ENCODE measurements at places on chromosomes 4 and X.
A peak's percentile ranks its signal among the peaks of the same experiment; 100 is the strongest.

DNA sequence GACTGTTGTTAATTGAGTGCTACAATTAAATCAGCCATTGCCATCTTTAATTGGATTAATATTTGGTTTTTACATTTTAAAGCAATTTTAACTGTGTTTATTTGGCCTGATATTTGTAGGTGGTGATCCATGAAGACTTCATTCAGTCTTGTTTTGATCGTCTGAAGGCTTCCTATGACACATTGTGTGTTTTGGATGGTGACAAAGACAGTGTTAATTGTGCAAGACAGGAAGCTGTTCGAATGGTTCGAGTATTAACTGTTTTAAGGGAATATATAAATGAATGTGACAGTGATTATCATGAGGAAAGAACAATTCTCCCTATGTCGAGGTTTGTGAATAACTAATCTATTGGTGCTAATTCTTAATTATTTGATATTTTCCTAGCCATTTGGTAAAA is 82.6 kb downstream of the USP9X start:
- no peak for DNase-seq

- no peak for DNase-seq
Measured at GRCh38 chr4:84480082-84480481, 19.0 kb downstream of the NKX6-1 start.

DNA sequence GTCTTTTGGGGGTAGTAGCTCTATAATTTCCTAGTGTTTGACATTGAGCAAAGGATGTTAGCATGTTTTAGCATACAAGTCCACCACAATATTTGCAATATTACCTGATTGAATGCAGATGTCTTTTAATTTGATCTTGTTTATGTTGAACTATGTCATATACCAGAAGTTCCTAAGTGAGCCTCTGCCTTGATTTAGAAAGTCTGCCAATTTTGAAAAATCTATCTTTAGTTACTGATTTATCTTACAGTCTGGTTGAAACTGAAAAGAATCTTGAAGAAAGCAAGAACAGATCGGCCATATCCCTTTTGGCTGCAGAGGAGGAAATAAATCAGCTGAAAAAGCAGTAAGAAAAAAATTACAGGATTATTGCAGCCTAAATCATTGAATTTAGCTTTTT is 18.5 kb downstream of the SPATA18 start:
- DNase-seq, result no peak

DNA sequence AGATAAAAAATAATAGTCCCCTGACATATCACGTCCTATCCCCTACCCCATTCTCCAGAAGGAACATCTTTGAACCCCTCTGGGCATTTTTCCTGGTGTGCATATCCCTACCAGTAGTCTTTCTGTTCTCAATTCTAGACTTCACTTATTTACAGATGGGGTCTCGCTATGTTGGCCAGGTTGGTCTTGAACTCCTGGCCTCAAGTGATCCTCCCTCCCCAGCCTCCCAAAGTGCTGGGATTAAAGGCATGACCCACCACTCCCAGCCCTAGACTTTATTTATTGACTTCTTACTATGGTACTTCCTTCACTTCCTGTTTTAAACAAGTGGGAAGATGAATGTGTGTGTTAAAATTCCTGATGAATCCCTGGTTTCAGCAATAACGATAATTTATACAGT is 612 bp upstream of the RRAGB start:
- no peak for DNase-seq

DNA sequence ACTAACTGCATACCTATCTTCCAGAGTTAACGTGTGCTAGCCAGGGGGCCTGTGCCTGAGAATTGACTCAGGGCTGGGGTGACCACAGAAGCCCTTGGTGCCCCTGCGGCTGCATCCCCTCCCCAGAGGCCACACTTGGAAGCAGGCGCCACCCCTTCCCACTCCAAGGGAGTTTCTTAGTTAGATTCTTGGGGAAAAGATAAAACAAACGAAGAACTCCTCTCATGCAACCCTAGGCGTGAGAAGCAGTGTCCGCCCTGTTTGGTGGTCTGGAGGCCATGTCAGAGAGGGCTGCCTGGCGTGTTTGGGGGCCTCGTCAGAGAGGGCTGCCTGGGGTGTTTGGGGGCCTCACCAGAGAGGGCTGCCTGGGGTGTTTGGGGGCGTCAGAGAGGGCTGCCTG is 50.3 kb upstream of the HGFAC start:
- DNase-seq, result no peak

GRCh38 chr4:115418635-115419396 is 305.4 kb upstream of the NDST4 start:
- DNase-seq, result no peak

DNA sequence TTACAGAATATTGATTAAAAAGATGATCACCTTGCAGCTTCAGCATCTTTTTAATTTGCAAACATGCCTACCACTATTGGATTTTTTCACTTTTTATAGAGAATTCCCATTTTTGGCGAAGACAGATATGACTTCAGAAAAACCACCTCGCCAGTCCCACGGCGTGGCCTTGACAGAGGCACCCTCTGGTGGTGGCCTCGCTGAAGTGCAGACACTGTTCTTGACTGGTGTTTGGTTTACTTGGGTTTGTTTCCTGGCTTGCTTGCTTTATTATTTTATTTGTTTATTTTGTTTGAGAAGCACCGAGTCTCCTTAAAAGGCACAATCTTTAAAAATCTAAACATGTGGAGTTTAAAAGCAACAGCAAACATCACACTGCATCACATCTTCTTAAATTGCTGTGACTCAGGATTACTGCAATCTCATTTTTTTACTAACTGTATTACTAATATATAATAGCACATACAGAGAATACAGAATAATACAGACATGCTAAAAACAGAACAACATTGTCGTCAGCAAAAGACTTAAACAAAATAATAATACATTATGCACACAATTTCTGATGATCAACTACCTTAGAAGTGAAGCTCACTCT is 13.1 kb upstream of the AMTN start:
- peak; percentile 64 for DNase-seq

GRCh38 chr4:35965300-35965699 is 279.0 kb downstream of the ARAP2 start:
- no peak for DNase-seq

GRCh38 chrX:45762699-45763647 is 562.3 kb upstream of the DIPK2B start:
- no peak for DNase-seq

DNA sequence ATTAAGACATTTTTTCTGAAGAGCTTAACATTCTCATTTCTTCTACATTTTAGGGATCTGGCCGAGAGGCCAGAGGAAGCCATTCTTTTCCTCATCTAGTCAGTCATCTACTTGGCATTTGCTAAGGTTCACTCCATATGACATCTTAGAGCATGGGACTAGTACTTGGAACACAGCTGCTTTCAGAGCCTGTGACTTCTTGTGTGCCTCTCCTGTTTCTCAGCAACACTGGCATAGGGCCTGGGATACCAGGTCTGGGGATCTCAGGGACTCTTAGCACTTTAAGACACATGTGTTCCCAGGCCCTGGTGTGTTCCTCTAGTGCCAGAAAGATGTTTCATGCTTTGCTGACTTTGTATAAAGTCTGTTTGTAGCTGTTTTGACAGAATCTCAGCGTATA is 7.3 kb downstream of the PLP1 start:
- no peak for DNase-seq

DNA sequence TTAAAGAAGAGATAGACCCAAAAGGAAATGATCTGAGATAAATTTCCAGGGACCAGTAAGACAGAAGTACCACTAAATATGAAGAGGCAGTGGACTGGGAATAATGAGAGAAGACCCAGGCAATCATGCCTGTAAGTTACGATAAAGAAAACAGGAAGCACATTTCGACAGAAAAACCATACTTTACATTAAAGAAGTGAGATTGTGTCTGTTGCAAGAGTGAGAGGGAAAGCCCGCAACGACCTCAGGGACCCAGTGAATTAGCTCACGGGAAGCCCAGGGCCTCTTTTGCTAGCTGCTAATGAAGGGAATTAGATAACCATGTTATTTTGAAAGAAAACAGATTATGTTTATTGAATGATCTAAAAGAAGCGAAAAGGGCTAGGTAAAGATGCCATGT is 28.9 kb upstream of the ACSL1 start:
- peak; percentile 89 for DNase-seq

- DNase-seq, result no peak
Measured at GRCh38 chr4:60579335-60579734, 620.8 kb upstream of the ADGRL3 start.

GRCh38 chr4:76267811-76268210 is 16.3 kb downstream of the FAM47E start:
- no peak for DNase-seq

- DNase-seq, result peak; percentile 62
Measured at GRCh38 chr4:122821092-122821491, 5.5 kb upstream of the FGF2 start.

GRCh38 chrX:3807906-3808305 is 94.5 kb upstream of the PRKX start:
- DNase-seq, result no peak

DNA sequence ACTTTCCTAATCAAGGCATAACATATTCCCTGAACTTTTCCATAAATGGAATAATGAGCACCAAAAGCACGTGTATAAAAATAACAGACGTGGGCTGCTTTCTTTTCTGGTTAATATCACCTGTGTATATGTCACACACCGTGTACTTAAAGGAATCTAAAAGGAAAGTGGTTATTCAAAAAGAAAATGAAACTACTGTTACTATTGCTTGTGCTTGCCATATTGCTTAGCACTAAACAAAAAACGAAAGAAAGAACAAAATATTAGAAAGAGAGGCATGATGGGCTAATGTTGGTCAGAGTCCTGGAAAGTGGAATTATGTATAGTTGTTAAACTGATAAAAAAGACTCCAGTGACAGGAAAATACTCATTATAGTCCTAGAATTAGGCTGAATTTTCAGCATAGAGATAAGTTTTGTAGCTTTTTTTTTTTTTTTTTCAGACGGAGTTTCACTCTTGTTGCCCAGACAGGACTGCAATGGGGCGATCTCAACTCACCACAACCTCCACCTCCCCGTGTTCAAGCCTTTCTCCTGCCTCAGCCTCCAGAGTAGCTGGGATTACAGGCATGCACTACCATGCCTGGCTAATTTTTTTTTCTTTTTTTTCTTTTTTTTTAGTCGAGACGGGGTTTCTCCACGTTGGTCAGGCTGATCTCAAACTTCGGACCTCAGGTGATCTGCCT is 123.2 kb downstream of the PABPC4L start:
- DNase-seq, result no peak

GRCh38 chrX:49862093-49862492 is 17.2 kb upstream of the USP27X start:
- no peak for DNase-seq

- DNase-seq, result peak; percentile 87
Measured at GRCh38 chr4:48898733-48899431, 7.7 kb downstream of the OCIAD2 start.

GRCh38 chr4:158895797-158896576 is 127.2 kb downstream of the FNIP2 start:
- DNase-seq, result peak; percentile 11

- DNase-seq, result no peak
Measured at GRCh38 chr4:3436048-3436797, 5.5 kb upstream of the HGFAC start.

GRCh38 chr4:28179126-28179525 is 1318.5 kb downstream of the STIM2 start:
- DNase-seq, result no peak

- DNase-seq, result no peak
Measured at GRCh38 chr4:47855350-47855749, 17.5 kb upstream of the CORIN start.

DNA sequence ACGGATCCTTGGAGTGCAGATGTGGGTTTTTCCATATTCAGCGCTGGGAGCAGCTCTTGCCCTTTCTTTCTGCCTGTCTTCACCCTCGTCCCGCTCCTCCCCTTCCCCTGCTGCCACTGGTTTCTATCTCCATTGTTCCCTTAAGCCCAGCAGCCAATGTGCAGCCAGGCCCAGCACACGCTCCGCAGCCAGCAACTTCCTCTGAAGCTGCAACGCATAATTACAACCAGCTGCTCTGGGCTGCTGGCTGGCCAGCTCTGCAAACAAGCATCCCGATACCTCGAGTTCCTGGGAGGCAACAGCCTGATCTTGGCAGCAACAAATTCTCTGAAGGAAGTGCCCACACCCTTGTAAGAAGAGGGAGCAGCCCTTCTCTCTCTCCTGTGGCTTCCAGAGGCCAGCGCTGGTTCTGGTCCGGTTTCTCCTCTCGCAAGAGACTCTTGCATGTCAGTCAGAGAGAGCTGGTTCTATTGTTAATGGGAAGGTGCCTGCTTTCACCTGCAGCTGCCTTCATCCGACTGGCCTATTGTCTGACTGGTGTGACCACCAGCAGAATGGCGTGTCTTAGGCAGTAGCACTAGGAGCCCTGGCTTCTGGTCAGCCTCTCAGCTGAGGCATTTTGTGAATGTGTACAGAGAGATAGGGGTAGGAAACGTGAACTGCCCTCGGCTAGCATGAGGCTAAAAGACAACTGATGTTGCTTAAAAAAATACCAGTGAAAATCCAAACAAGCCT is 83.8 kb upstream of the MAML3 start:
- DNase-seq, result peak; percentile 64

DNA sequence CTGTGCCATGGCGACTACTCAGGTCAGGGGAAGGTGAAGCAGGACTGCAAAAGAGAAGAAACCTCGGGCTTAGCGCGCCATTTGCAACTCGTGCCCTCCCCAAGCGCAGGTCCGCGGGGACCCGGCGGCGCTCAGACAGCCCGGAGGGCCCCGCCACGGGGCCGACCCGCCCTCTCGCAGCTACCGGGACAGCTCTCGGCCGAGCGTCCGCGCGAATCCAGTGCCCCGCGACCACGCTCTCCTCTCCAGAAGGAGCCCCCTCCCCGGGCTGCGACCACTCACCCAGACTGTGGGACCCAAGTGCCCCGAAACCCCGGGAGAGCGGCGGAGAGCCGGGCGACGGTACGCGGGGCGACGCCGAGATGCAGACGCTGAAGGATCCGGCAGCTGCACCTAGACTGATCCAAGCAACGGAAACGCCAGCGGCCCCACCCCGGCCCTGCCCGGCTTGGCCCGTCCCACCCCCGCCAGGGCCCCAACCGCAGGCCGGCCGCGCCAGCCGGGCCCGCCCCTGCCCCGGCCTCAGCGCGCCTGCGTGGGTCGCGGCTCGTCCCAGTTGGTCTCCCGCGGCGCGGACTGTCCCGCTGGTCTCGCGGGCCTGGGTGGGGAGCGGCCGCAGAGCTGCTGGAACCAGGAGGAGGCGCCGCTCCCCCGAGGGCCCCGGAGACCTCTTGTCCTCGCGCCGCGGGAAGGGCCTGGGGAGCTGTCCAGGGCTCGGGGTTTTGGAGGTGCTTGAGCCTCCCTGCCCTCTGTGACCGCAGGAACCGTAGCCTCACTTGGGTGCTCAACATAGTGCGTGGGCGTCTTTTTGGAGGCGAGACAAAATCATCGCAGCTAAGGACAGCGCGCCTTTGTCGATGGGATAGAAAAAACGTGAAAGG is at the start of gene ANXA5:
Gene ANXA5 (minus strand): TSS at position 400 of the 881 bp plus-strand sequence. CDS start 391 bp downstream, at position 9.
- peak; percentile 89 for DNase-seq

GRCh38 chr4:78585633-78586032 is 34.1 kb downstream of the ANXA3 start:
- DNase-seq, result no peak

DNA sequence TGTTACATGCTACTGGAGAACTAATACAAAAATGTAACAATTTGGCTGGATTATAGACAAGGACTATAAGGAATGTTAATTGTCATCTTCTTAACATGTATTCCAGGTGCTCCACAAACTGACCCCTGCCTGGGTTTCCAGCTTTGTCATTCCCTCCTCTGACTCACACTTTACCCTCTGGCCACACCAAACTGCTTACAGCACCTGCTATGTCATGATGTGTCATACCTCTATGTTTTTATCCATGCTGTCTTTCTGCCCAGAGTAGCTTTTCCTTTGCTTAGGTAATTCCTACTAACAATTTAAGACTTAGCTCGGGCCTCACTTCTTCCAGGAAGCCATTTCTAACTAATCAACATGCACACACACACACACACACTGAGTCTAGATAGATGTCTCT is 14.0 kb upstream of the SHROOM4 start:
- DNase-seq, result no peak
